ENCODE measurements at places on chromosomes 16 and 17.

GRCh38 chr17:81306898-81307510 lies 11.9 kb upstream of the SLC38A10 start:
- DNase-seq, result no peak

GRCh38 chr16:28136751-28137434 lies 73.4 kb upstream of the GSG1L start:
- DNase-seq, result no peak

GRCh38 chr17:72587156-72587555 lies 466.3 kb downstream of the SOX9 start:
- no peak for DNase-seq

DNA sequence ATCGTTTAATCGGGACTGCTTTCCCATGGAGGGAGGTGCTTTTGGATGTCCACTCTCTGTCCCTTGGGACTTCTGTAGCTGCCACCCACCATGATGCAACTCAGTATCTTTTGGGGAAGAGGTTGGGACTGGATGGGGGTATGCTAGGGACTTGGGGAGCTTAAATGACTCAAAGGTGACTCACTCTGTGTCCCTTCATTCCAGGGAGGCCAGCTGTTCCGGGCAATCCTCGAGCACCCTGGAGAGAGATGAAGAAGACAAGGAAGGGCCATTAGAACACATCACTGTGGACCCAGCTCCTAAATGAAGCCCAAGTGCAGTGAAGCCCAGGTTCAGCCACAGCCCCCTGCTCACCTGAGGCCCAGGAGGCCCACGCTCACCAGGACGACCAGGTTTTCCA lies 4.6 kb downstream of the COL1A1 start:
- DNase-seq, result peak; percentile 96

DNA sequence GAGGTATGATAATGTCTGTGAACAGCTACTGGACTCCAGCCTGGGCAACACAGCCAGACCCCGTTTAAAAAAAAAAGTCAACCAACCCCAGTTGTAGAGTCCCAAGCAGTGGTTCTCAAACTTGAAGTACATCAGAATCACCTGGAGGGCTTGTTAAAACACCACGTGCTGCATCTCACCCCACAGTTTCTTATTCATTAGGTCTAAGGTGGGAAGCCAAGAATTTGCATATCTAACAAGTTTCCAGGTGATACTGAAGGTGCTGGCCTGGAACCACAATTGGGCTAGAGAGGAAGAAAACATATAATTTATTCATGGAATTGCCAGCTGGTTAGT lies 6.7 kb upstream of the MSL1 start:
- no peak for DNase-seq

- DNase-seq, result peak; percentile 70
These were observed 59.1 kb upstream of the CLEC18B start for GRCh38 chr16:74480150-74481029.

DNA sequence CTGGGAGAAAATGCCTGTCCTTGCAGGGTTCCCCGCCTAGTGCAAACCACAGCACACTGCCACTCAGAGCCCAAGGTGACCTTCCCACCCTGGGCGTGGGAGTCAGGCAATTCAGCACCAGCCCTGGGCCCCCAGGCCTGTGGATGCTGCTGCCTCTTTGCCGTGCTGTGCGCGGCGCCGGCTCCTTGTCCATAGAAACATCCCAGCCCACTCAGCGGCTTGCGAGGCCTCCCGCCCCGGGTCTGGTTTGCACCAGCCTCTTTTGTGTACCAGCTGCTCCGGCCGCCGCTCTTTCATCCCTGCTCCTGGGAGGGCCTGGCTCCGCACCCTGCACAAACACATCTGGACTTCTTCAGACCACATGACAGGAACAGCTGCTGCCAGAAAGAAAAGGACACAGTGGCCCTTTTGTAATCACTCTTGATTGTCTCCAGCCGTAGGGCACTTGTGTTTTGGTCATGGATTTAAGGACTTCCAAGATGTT lies 75.4 kb upstream of the SDK2 start:
- DNase-seq, result no peak

DNA sequence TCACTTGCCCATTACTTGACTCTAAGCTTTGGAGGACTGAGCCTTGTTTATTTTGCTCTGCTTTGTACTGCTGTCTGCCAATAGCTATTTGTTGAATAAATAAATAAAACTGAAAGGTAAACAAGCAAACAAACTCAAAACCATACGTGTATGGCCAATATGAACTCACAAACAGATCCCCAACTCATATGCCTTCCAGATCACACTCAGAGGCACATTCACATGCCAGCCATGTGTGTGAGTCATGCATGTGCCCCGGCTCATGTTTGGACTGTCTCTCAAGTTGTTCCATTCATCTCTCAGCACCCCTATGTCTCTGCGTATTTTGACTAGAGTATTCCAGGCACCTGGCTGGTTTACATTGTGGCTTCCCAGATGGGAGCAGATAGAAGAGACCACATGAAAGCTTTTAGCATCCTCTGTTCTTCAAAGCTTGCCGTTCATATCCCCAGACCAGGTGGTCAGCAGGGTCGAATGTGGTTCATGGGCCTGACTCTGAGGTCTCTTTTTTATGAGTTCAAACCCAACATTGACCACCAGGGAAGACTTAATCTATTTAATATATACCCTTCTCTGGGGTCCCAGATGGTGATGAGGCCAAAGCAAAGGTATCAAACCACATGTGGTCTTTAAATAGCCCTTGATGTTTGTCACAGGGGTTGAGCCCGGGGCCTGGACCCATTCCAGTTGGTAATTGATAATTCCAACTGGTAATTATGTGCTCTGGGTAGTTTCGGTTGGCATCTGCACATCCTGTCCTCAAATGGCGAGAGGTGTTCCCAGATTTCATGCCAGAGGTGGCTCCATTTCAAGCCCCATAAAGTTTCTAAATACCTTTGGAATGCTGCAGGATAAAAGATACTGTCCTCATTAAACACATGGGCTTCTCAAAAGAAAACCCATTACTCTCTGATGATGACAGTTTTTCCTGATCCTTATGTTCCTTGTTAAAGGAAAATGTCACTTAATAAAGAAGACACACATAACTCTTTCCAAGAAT lies 287.3 kb upstream of the MAF start:
- no peak for DNase-seq

DNA sequence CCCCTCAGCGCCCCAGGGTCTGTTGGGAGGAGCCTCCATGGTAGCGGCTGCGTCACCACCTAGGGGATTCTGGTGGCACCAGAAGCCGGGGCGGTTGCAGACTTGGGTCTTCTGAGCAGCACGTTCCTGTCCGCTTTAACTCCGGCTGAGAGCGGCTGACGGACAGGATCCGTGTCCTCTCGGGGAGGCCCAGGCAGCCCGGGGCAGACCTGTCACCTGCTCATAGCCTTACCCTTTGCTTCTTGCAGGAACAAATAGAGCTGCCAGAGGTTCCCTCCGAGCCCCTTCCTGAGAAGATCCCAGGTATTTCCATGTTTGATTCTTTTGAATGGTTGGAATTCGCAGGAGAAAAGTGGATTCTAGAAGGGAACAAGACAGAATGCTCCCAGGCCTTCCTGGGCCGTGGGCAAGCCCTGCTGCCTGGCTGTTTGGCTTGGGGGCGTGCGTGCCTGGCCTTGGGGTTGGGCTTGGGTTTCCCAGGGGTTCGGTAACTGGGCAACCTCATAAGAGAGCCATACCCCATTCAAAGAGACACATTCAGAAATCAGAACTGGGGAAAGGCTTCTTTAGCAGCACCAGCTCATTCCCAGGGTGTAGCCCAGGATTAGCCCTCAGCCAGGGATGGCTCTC lies 6.6 kb downstream of the CHMP6 start:
- DNase-seq, result no peak

GRCh38 chr16:57468346-57468745 lies 5.9 kb downstream of the POLR2C start:
- DNase-seq, result no peak

GRCh38 chr16:2385190-2385836 lies 43.9 kb upstream of the CCNF start:
- no peak for DNase-seq

GRCh38 chr17:4711661-4712181 lies 1.3 kb downstream of the ARRB2 start:
- DNase-seq, result no peak

- DNase-seq, result no peak
These were observed 138.1 kb downstream of the PARN start for GRCh38 chr16:14491861-14492529.

GRCh38 chr16:57576429-57576870 lies 34.0 kb downstream of the ADGRG5 start:
- peak; percentile 57 for DNase-seq

- no peak for DNase-seq
These were observed 9.0 kb downstream of the RHBDF1 start for GRCh38 chr16:63466-63865.

DNA sequence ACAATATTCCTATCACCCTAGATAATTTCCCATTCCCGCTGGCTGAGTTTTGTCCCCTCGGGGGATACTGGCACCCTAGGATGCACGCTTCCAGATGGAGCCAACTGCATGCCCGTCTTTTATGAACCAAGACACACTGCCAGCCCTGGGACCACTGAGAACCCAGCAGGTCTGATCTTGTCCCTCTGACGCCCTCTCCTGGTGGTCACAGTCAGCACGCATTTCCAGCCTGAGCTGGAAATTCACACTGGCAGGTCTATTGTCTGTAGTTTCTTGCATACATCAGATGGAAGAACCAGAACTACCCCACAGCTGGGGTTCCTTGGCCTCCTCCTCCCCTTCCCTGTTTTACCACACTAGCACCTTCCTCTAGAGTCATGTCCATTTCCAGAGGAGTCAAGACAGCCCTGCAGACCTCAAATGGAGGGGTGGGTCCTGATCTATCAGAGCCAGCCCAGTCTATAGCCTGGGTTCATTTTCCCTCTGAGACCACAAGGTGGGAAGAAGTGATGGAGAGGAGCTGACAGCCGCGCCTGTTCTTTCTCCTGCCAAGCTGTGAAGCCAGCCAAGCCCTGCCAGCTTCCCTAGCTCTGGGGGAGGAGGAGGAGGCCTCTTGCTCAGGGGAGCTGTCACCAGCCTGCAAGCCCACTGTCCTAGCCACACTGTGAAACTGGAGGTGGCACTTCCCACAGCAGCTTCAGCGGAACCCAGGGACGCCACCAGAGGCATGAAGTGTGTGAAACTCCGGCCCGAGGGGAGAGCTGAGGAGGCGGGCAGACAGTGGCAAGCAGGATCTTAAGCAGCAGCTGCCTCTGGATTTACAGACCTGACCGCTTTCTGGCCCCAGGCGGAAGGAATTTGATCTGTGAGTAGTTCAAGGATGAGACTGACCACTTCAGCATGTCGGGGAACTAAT lies 29.3 kb downstream of the MXRA7 start:
- peak; percentile 61 for DNase-seq

DNA sequence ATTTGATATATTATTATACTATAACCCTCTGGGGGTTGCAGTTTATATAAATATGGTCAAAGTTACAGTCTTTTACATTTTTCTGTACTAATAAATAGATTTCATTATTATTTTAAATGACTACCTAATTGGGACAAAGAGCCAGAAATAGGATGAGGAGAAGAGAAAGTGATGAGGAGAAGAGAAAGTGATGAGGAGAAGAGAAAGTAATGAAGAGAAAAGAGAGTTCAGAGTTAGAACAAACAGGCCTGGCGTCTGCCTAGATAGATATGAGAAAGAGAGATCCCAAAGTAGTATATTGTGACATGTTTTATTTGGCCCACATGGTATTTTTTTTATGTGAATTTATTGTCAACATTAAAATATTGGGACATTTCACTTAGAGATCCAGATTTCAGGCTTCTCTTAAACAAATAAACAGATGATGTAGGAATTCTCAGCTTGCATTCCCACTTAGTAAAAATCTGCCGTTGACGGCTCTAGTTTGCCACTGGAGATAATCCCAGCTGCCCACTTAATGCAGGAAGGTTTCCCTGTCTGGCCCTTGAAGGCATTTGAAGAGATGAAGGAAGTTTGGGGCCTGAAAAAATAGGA lies 210.7 kb downstream of the STX8 start:
- DNase-seq, result peak; percentile 59

GRCh38 chr17:66443166-66443565 lies 140.8 kb downstream of the PRKCA start:
- no peak for DNase-seq

GRCh38 chr17:42563143-42563509 lies 1.2 kb downstream of the COASY start:
- no peak for DNase-seq

DNA sequence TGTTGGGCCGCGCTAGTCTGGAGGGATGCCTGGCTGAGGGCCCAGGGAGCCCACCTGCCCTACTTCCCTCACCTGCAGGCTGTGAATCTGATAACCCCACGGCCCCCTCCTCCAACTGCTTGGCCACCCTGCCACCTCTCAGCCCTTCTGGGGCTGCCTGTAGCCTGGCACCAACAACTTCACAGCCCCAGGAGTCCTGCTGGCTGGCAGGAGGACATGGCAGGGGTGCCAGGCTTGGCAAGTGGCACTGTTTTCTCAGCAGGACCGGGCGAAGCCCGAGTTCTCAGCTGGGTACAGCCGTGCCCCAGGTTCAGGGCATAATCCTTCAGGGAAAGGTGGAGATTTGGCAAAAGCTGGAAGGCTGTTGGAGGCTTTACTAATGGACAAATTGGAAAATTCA lies 129.6 kb downstream of the CMIP start:
- DNase-seq, result no peak

GRCh38 chr16:80824623-80825364 lies 20.4 kb upstream of the CDYL2 start:
- DNase-seq, result peak; percentile 57

GRCh38 chr16:2212362-2213324 lies 2.0 kb upstream of the BRICD5 start:
- no peak for DNase-seq

DNA sequence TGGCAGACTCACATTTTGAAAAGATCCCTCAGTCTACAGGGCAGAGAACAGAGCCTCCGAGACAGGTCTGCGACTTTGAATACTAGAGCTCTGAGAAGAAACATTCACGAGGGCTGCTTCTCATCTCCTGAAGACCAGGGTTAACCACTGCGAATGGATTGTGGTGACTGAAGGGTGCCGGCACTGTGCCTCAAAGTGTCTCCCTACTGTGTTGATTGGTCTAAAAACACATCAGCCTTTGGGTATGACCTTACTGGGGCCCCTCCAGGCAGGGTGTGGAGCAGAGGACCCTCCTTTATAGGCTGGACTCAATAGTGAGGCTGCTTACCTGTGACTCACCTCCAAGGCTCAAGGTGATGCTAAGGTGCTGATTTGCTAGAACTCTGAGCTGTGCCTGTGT lies 2.6 kb upstream of the LGALS9 start:
- DNase-seq, result no peak

GRCh38 chr17:79951361-79952264 lies 84.1 kb downstream of the TBC1D16 start:
- peak; percentile 95 for DNase-seq

DNA sequence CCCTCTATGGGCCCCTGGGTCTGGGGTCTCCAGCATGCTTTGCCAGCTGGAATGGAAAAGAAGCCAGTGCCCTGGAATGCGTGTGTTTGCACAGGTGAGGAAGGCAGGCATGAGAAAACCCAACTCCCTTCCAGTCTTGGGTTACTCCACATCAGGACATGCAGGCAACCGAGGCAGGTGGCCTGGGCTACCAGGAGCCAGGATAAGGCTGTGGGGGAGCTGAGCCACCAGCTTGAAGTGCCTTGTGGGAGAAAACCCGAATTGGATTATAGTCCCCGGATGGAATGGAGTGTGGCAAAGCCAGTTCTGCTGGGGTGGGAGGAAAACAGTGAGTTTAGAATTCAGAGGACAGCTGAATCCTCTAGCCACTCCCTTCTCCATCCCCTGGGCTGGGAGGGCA lies 7.2 kb downstream of the SRCIN1 start:
- peak; percentile 61 for DNase-seq

All from fibroblast of skin of back (primary cell).